Activated naive CD4-positive, alpha-beta T cell treated with Interleukin-2 at 50 U/mL for 16 hours (primary cell): ENCODE measurements at places on chromosomes 3 and 15.

DNA sequence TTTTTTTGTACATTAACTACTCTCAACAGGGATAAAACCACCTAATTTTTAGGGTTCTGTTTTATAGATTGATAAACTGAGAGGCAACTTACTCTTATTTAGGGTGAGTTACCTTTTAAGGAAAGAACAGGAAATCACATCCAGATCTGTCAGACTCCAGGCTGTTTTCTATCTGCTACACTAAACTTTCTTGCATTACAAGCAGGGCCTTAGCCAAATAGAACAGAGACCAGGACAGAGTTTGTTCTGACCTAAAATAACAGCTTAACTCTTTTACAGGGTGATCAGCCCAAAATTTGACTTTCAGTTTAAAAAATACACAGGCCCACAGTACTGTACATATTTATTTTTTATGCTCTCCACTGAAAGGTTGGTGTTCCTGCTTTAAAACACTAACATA, 38.6 kb downstream of the SGO1 start:
- DNase-seq, result no peak

GRCh38 chr3:176439729-176440128, 757.6 kb downstream of the TBL1XR1 start:
- no peak for DNase-seq

GRCh38 chr15:28889346-28889745, 3.6 kb downstream of the APBA2 start:
- DNase-seq, result no peak

- no peak for DNase-seq
These were observed 166.8 kb upstream of the COL8A1 start for GRCh38 chr3:99471353-99472323.

DNA sequence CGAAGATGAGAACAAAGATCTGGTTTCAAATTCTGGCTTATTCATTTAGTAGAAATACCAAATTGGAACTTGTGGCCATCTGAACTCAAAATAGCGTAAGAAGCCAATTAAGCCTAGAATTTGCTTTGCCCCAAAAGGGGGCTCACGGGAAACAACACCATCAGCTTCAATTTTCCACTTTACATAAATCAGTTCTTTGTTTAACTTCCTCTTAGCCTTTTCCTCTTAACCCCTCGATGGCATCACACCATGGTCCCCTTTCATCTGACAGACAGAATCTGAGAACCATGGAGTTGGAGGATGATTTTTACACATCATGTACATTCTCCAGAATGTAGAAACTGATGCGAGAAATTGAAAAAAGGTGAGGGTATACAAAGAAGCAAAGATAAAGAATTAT, 207.0 kb downstream of the FOXP1 start:
- no peak for DNase-seq

DNA sequence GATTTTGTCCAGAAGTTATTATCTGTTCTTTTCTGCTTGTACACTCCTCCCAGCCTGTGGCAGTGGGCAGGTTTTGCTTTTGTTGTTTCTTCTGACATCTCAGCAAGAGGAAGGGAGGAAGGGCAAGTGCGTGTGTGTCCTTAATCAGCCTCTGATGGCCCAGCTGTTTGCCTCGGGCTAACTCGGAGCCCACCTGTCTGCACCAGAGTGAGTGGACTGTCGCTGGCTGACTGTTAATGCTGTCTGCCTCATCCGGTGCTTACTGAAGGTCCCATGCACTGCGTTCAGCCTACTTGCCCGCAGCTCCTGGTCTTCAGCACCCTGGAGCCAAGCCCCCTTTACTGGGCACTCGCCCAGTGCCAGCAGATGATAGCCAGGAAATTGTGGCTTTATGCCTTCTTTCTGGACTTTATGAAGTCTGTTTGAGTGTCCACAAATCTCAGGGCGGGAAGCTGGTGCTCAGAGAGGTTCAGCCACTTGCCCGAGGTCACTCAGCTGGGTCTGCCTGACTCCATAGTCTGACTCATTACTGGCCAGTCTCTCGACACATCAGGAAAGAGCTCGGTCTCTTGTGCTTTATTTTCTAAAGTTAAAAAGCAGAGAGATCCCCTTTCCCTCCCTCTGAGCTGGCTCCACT, 89.5 kb downstream of the CHRNA7 start:
- no peak for DNase-seq

DNA sequence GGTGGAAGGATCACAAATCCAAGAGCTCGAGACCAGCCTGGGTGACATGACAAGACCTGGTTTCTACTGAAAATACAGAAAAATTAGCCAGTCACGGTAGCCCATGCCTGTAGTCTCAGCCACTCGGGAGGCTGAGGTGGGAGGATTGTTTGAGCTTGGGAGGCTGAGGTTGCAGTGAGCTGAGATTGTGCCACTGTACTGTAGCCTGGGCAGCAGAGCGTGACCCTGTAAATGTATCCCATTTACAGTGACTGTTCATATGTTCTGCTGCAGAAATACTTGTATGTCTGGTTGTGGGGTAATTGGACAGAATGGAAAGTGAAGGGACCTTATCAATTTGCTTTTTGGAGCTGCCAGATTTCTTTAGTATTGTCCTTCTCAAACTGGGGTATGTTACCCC, 24.9 kb downstream of the ATG7 start:
- no peak for DNase-seq

DNA sequence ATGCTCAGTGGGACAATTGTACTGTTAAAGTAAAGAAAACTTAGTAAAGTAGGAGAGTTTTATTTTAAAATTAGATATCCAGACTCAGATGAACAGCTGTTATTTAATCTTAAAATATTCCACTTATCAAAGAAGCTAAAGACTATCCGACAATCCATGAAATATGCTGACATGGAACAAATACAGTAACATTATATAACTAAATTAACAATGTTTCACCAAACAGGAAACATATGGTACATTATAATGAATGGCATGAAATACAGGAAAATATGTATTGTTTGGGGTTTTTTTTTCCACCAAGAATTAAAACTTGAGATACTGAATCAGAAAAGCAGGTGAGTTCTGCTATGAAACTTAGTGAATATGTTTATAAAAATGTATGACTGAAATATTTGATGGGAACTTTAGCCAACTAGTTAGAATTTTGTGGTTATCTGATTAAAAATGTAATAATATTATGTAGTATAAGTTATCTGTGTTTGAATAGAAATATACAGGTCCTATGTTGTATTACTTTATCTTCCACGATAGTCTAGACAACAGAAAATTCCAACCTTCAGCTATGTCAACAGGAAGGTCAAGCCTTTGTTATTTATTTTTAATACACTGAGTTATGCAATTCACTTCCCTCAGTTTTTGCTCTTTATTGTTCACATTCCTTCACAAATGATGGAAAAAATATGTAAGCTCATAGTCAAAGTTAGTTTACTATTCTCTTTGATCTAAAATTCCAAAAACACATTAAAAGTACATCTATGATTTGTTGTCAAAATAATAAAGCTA, 72.7 kb downstream of the UACA start:
- no peak for DNase-seq

GRCh38 chr15:42065033-42065432, 29.3 kb downstream of the PLA2G4D start:
- no peak for DNase-seq

DNA sequence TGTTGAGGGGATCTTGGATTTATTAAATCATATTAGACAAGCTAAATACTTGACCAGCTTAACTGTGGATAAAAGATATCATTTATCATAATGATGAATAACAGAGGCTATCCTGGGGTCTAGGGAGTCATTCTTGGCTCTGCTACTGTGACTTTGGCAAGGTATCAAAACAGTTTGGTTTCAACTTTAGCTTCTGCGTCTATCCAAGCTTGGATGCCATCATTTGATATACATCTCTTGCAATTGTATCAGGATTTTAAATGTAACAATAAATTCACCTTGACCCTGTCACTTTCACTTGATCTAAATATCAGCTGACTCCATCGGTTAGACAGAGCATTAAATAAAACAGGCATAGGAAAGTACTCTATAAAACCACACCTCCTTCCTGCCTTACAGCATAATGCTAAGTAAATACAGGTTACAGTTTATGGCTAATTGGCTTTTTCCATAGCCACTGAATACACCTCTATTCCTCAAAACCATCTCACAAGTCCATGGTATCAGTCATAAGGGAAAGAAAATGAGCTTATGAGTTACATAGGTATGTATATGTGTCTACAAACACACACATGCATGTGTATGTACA, 262.9 kb downstream of the CTNNB1 start:
- no peak for DNase-seq

DNA sequence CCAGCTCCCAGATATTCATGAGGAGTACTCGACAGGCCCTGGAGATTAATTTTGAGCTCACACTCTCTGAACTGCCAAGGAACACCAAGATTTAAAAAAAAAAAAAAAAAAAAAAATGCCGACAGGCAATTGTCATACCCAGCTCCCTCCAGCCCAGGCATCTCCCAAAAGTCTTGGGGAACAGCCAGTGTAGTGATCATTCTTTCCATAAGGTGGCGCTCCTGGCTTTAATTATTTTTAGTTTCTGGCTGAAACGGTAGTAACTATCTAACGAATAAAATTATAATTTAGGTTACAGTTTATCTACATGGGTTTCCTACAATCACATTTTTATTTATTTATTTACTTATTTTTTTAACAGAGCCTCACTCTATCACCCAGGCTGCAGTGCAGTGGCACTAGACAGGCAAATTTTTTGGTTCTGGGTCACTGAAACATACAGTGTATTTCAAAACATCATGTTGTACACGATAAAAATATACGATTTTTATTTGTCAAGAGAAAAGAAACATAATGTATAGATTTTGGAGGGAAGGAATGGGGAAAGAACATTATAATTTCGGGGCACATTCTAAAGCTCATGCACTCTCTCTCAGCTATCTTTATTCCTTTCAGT, 157.3 kb downstream of the ADAMTS9 start:
- DNase-seq, result no peak

- no peak for DNase-seq
These were observed 120.4 kb upstream of the MEF2A start for GRCh38 chr15:99445272-99445850.

- DNase-seq, result no peak
These were observed 140.2 kb downstream of the LPP start for GRCh38 chr3:188294113-188294512.

- DNase-seq, result no peak
These were observed 78.0 kb downstream of the FSIP1 start for GRCh38 chr15:39704689-39705088.

- DNase-seq, result no peak
These were observed 22.7 kb downstream of the CYP19A1 start for GRCh38 chr15:51315726-51316125.

GRCh38 chr3:159632128-159632527, 356.5 kb upstream of the IL12A start:
- DNase-seq, result no peak

GRCh38 chr15:80182611-80183261, 29.9 kb downstream of the FAH start:
- DNase-seq, result no peak

DNA sequence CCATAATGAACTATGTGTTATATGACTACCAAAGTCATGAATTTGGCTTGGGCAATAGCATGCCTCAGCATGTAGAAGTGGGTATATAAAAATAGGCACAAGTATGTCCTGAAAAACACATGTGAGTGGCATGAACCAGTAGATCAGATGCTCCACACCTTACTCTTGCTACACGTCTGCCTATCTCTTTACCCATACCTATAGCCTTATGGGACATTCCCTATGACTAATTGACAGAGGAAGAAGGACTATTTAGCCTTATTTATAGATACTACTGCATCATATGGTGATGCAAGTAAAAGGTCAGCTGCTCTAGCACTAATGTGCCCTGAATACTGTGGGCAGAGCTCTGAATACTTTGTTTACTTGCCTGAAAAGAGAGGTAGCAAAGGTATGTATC, 81.0 kb upstream of the ZPLD1 start:
- no peak for DNase-seq

DNA sequence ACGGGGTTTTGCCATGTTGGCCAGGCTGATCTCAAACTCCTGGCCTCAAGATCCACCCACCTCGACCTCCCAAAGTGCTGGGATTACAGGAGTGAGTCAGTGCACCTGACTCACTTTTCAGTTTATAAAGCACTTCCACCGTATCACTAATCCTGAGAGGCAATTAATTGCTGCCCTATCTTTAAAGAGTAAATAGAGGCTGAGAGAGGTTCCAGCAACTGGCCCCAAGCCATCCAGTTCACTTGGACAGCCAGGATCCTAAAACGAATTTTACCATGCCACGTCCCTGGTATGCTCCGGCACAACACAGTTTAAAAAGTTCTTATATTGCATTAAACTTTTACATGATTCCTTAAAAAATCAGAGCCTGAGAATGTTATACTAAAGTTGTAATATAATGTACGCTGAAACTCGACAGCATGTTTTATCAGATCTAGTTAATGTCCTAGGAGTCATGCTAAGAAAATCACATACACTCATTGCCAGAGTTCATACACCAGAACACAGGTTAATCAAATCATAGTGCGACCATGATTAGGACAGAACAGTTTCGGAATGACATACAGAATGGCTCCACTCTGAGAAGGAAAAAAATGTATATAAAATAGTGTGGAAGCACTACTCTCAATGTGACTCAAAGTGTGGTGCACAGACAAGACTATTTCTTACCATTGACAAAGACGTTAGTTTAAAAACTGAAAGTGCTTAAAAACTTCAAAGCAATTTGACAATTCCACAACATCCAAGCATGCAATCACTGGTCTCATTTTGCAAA, 125.4 kb downstream of the ULK4 start:
- no peak for DNase-seq

DNA sequence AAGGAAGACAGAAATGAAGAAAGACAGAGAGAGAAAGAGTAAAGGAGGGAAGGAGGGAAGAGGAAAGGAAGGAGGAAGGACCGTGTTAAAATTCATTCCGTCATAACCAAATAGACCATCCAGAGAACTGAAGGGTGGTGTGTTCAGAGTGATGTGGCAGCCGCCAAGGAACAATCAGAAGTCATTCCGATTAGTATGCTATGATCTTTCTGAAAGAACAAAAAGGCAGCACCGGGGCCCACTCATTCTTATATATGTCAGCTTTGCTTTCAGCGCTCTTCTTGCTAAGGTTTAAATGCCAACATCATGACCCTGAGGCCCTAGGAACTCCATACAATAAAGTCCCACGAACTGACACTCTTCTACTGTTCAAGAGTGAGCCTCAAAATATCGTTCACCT, 78.5 kb downstream of the CD47 start:
- DNase-seq, result no peak

- DNase-seq, result no peak
These were observed 62.3 kb upstream of the GATA2 start for GRCh38 chr3:128555098-128555825.

DNA sequence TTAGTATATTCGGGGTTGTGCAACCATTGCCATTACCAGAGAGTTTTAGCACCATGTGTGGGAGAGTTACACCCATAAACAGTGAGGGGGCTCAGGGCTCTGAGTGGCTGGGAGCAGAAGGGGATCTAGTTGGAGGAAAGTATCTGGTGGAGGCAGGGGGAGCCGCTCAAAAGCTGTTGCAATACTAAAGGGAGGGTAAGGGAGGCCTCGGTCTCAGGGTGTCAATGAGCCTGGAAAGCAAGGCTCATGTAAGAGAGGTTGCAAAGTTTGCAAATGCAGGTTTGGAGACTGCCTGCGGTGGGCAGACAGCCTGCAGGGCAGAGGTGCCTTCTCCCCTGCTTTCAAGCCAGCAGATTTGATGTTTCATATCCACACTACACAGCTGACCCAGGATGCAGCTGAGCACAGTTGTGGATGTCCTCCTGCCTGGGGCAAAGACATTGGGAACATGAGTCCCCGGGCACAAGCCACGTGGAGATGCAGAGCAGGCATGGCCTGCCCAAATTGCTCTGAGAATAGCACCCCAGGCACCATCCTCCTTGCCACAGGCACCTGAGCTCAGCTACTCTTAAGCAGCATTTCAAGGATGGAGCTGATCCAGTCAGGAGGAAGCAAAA, 181.4 kb downstream of the TLE3 start:
- DNase-seq, result no peak
